ENCODE measurements at places on chromosomes 11 and 22.

- no peak overlapping the region for H3K27ac ChIP-seq
- no peak overlapping the region for H3K4me3 ChIP-seq
- peaks cover 41% of the 10 kb centered on the region for H3K4me1 ChIP-seq
- DNase-seq, result no peak
- no peaks in the 10 kb centered on the region for H3K36me3 ChIP-seq
- peaks cover 5% of the 10 kb centered on the region for H3K27me3 ChIP-seq
Measured at GRCh38 chr11:114161486-114162250, 102.2 kb downstream of the ZBTB16 start.

DNA sequence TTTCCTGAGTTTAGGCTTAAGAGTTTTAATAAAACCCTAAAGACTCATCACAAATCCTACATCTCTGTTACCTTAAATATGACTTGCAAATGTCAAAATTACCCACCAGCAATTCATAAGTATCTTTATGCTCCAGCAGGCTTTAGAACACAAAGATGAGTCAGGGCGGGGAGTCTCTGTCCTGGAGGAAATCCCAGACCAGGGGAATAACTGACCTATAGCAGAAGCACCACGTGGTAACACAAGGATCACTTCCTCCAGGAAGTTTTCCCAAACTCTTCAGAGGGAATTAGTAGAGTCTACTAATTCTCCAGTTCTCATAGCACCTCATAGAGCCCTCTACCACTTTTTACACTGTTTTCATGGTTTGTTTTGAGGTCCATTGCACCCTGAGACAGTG is 217.0 kb downstream of the NAV2 start:
- no peak overlapping the region for H3K27ac ChIP-seq
- H3K4me3 ChIP-seq, result no peak overlapping the region
- DNase-seq, result no peak
- no peaks in the 10 kb centered on the region for H3K36me3 ChIP-seq
- H3K4me1 ChIP-seq, result no peaks in the 10 kb centered on the region

DNA sequence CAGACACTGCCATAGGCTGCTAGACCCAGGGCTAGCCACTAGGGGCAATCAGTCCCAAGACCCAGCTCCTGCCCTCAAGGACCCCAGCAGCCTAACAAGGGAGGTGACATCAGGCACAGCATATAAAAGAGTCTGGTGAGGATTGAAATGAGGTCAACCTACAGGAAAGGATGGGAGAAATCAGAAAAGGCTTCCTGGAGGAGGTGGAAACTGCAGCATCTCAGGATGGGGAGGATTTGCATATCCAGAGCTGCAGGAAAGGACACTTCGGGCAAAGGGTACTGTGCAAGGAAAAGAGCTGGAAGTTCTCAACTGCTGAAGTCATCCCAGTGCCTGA is 2.9 kb upstream of the ARFGAP2 start:
- peaks cover 7% of the 10 kb centered on the region for H3K27me3 ChIP-seq
- H3K27ac ChIP-seq, result no peak overlapping the region

GRCh38 chr22:42317691-42318547 is 47.5 kb upstream of the TCF20 start:
- DNase-seq, result no peak
- H3K36me3 ChIP-seq, result no peaks in the 10 kb centered on the region
- H3K4me3 ChIP-seq, result no peak overlapping the region
- H3K4me1 ChIP-seq, result peaks cover 48% of the 10 kb centered on the region
- peaks cover 19% of the 10 kb centered on the region for H3K27me3 ChIP-seq

GRCh38 chr11:95111923-95112540 is 22.4 kb downstream of the ENDOD1 start:
- H3K4me3 ChIP-seq, result no peak overlapping the region
- DNase-seq, result no peak
- H3K4me1 ChIP-seq, result peaks cover 2% of the 10 kb centered on the region

- no peaks in the 10 kb centered on the region for H3K36me3 ChIP-seq
- H3K4me1 ChIP-seq, result no peaks in the 10 kb centered on the region
- peak; percentile 89 for DNase-seq
- H3K27ac ChIP-seq, result peak overlapping the region; percentile 19
Measured at GRCh38 chr11:36746886-36747710, 149.1 kb upstream of the RAG2 start.

- H3K27me3 ChIP-seq, result peaks cover 6% of the 10 kb centered on the region
- H3K4me1 ChIP-seq, result peaks cover 7% of the 10 kb centered on the region
- H3K27ac ChIP-seq, result no peak overlapping the region
Measured at GRCh38 chr22:36258701-36259614, 6.0 kb downstream of the APOL1 start.

DNA sequence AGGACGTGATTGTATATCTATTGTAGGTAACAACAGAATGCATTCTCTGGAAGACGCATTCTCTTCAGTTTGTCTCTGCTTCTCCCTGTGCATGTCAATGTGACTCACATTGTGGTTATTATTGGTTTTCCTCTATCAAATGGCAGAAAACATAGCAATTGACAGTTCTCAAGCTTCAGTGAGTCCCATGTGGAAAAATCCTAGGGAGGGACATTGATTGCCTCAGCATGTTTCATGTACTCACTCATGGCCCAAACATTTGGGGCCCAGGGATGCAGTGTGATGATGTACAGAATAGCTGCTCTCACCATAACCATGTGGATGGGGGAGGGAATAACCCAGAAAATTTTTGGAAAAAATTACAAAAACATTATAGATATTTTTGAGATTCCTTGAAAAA is 9.3 kb upstream of the ARL14EP start:
- no peaks in the 10 kb centered on the region for H3K4me1 ChIP-seq
- no peak overlapping the region for H3K4me3 ChIP-seq
- no peak for DNase-seq
- no peaks in the 10 kb centered on the region for H3K27me3 ChIP-seq
- peaks cover 4% of the 10 kb centered on the region for H3K36me3 ChIP-seq

- H3K4me3 ChIP-seq, result no peak overlapping the region
- peaks cover 20% of the 10 kb centered on the region for H3K4me1 ChIP-seq
- H3K27me3 ChIP-seq, result peaks cover 7% of the 10 kb centered on the region
Measured at GRCh38 chr11:464316-464715, 14.2 kb downstream of the PTDSS2 start.

GRCh38 chr11:71112990-71113389 is 139.4 kb downstream of the SHANK2 start:
- H3K4me1 ChIP-seq, result peaks cover 10% of the 10 kb centered on the region
- H3K36me3 ChIP-seq, result peaks cover 4% of the 10 kb centered on the region
- H3K4me3 ChIP-seq, result no peak overlapping the region
- H3K27ac ChIP-seq, result peak overlapping the region; percentile 59

DNA sequence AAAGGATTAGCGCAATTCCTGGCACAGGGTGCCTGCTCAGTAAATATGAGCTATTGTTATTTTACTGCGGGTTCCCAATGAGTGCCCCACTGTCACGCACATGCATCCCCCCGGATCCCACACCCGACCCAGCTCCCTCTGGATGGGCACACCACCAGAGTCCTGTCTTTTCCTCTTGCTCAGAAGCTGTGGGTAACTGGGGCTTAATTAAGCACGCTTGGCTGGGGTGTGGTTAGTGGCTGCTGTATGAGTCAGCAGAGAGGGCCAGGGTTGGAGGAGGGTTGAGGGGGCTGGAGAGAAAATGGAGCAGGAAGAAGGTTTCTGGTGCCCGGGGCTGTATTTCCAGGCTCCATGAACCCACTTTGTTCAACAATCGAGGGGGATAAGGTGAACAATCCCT is 30.3 kb upstream of the NECTIN1 start:
- peaks cover 4% of the 10 kb centered on the region for H3K4me1 ChIP-seq
- DNase-seq, result no peak
- H3K27me3 ChIP-seq, result peaks cover 3% of the 10 kb centered on the region

DNA sequence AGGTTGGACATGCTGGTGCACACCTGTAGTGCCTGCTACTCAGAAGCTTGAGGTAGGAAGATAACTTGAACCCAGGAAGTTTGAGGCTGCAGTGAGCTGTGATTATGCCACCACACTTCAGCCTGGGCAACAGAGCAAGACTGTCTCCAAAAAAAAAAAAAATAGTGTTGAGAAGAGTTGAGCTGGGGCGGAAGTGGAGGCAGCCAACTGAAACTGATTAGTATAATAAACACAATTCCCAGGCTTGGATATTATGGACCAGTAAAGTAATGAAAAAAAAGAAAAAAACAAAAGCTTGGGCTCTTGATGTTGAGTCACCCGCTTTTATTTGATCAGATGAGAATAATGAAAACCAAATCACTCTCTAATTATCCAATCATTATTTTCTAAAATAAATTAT is 21.0 kb downstream of the LDLRAD3 start:
- peaks cover 4% of the 10 kb centered on the region for H3K36me3 ChIP-seq
- peaks cover 47% of the 10 kb centered on the region for H3K4me1 ChIP-seq
- DNase-seq, result no peak

- peaks cover 9% of the 10 kb centered on the region for H3K4me1 ChIP-seq
- peaks cover 3% of the 10 kb centered on the region for H3K27me3 ChIP-seq
- peak overlapping the region; percentile 19 for H3K27ac ChIP-seq
- H3K4me3 ChIP-seq, result no peak overlapping the region
- no peak for DNase-seq
- H3K36me3 ChIP-seq, result no peaks in the 10 kb centered on the region
Measured at GRCh38 chr22:39306456-39307361, 12.7 kb downstream of the RPL3 start.

DNA sequence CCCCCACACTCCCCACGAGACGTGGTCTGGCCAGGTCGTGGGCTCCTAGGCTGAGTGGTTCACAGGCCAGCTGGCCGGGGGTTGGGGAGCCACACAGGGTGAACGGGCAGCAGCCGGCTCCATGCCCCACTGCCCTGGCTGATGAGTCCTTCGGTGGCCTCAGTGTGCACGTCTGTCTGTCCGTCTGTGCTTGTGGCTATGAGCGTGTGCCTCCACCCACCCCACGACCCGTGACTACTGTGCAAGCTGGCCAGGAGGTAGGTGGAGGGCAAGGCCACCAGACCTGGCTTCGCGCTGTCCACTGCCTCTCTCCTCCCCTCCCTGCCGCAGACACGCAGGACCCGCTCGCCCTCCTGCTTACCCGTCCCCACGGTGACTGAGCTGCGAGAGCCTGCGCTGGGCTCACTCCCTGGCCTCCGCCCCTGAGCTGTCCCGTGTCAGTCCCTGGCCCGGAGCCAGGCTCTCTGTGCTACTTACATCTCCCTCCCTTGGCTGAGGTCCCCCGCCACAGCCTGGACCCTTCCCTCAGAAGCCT is 14.1 kb downstream of the CSDC2 start:
- H3K4me3 ChIP-seq, result no peak overlapping the region
- peaks cover 5% of the 10 kb centered on the region for H3K4me1 ChIP-seq
- H3K27ac ChIP-seq, result no peak overlapping the region
- H3K27me3 ChIP-seq, result peaks cover 6% of the 10 kb centered on the region

- no peak overlapping the region for H3K4me3 ChIP-seq
- H3K4me1 ChIP-seq, result peaks cover 24% of the 10 kb centered on the region
- no peak for DNase-seq
- peaks cover 3% of the 10 kb centered on the region for H3K27me3 ChIP-seq
- H3K27ac ChIP-seq, result no peak overlapping the region
Measured at GRCh38 chr11:7449841-7450214, 35.5 kb upstream of the OLFML1 start.

DNA sequence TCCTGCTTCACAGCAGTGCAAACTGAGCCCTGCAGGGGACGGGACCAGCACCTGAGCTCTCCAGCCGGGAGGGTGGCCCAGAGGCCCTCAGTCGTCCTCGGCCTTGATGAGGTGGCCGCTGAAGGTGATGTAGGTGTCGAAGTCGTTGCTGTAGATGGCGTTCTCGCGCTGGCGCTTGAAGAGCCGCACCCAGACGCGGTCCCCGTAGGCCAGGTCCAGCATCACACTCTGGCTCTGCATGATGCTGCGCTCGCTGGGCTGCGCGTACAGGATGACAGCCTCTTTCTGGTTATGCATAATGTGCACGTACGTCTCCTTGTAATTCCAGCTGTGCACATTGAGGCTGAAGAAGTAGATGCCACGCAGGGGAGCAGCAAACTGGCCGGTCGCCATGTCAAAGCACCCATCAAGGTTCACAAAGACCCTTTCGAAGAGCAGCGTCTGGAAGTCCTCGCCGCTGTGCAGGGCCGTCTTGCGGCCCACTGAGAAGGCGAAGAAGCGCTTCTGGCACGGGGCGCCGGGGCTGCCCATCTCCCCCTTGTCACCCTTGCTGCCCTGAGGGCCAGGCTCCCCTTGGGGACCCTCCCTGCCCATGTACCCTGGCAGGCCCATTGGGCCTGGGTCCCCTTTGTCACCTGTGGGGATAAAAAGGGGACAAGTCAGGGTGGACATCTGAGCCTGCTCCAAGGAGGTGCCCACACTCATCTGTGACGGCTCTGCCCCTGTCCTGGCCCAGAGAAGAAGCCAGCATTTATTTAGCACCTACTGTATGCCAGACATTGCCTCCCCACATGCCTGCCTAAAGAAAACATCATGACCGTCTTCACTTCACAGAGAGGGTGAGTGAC is 5.7 kb downstream of the C1QTNF6 start:
- peaks cover 1% of the 10 kb centered on the region for H3K27me3 ChIP-seq
- no peak overlapping the region for H3K27ac ChIP-seq
- no peak overlapping the region for H3K4me3 ChIP-seq
- DNase-seq, result peak; percentile 10

DNA sequence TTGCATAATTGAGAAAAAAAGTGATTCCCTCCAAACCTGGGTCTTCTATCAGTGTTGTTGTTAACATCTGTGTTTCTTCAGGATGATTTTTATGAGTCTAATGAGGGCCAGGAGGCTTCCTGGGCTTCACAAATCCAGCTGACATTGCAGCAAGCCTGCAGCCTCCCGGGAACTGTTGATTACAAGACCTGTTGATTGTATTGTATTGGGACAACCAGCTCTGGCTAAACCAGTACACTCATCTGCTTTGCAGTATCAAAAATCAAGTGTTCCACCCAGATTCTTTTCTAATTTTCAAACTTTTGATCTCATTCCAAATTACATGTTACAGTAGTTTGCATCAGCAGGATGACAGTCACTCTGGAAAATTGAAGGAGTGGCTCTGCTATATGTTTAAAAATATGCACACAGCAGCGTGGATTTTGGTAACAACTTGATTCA is 16.1 kb upstream of the PRSS23 start:
- no peaks in the 10 kb centered on the region for H3K4me1 ChIP-seq
- no peak for DNase-seq
- H3K27ac ChIP-seq, result no peak overlapping the region

DNA sequence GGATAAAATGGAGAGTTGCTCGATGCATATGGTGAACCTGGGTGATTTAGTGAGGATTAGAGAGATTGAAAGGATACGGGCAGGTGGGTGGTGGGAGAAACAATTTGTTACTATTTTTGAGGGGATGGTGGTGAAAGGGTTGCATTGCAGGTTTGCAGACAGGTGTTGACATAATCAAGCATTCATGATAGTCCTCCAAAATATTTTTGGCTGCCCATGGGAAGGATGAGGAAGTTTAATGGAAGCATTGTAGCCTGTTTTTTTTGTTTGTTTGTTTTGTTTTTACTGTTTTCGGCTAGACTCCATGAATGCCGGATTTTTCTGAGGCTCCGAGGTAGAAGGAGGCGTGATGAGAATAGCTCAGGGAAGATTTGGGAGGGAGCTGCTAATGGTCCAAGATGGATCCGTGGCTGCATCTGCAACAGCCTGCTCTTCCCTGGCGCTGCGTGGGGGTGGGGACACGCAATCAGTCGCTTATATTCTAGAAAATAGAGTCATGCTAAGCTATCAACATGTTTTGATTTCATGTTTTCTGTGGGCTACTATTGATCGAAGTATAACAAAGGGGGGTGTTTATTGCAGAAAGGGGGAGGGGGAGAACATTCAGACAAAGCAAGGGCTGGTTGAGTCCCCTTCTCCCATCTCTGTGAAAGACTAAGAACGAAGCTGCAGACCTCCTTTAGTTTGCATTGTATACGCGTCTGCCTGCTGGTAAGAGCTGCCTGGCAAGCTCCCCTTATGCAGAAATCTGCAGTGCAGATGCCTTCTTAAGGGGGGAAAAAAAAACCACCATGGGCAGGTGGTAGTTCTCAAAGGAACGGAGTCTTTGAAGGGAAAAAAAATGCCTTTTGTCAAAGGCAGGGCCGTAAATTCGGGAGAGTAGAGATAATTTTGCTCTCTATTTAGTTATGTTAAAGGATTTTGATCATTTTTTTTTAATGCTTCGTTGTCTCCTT is 1.0 kb downstream of the RTN3 start:
- peak overlapping the region; percentile 98 for H3K27ac ChIP-seq
- H3K27me3 ChIP-seq, result peaks cover 15% of the 10 kb centered on the region
- DNase-seq, result peak; percentile 53
- no peaks in the 10 kb centered on the region for H3K36me3 ChIP-seq
